CD4-positive, alpha-beta T cell treated with Interleukin-15 for 1 hour (primary cell): ENCODE measurements at places on chromosomes 16 and 17.
A peak's percentile ranks its signal among the peaks of the same experiment; 100 is the strongest.

DNA sequence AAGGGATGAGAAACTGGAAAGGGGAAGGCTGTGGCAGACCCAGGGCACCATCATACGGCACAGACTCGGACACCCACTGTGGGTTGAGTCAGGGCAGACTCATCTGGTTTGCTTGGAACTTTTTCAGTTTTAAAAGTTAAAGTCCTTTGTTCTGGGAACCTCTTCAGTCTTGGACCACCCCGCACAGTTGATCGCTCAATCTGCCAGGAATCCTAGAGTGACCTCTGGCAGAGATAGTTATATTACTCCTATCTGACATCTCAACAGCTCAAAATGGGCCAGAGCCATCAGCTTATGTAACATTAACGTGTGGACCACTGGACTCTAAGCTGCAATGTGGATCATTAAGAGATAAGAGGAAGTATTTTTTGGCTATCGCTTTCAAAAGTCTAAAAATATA, 164.3 kb downstream of the ABCA8 start:
- no peak for DNase-seq

GRCh38 chr17:62927083-62927482, 39.0 kb upstream of the TANC2 start:
- DNase-seq, result no peak

- DNase-seq, result no peak
Observed at GRCh38 chr16:1981398-1981836, at the start of gene NOXO1. Gene NOXO1, minus strand, starts transcription at chr16:1981469. Its CDS starts 290 bp downstream, at chr16:1981179.

DNA sequence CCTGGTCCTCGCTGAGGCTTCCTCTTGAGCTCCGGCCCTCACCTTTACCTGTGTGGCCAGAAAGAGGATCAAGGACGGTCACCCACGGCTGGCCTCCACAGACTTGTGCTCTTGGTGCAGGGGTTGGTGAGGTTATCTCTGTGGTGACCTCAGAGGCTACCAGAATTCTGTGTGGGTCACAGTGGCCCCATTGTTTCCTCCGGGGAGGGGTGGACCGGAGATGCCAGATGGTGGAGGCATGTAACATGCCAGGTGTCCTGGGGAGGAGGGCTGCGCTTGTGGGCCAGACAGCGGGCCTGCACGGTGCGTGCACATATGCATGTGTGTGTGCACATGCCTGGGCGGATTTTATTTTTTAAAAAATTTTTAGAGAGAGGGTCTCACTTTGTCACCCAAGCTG, 6.3 kb downstream of the SGCA start:
- no peak for DNase-seq

GRCh38 chr17:56977673-56978395, at the start of gene SCPEP1:
Gene SCPEP1, plus strand, starts transcription at chr17:56978131. Its CDS starts 29 bp downstream, at chr17:56978160.
- DNase-seq, result peak; percentile 87

GRCh38 chr17:69218986-69219385, 9.6 kb downstream of the ABCA10 start:
- DNase-seq, result no peak

DNA sequence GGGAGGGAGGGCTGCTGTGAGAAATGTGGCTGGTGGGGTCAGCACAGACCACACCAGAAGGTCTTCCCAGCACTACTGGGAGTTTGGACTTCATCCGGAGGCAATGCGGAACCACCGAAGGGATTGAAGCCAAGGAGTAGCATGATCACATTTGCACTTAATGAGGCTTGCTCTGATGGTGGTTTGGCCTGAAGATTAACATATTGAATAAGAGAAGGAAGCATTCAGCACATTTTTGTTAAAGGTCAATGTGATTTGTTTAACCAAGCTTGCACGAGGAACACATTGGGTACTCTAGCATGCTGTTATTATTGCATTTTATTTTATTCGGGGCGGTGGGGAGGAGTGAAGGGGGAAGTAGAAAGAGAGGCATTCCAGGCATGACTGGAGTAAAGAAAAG, 378.6 kb downstream of the UTP18 start:
- no peak for DNase-seq
